ENCODE measurements at places on chromosomes 7 and 10.

GRCh38 chr10:13457958-13458686, 70.7 kb downstream of the BEND7 start:
- DNase-seq: no peak

- DNase-seq: no peak
Measured at GRCh38 chr10:98262571-98262970, 5.4 kb downstream of the LOXL4 start.

GRCh38 chr10:1733720-1734119, 3.6 kb downstream of the ADARB2 start:
- no peak for DNase-seq

GRCh38 chr7:144459635-144460034, 56.1 kb upstream of the NOBOX start:
- DNase-seq: no peak

Measured in DND-41 (cell line).